ENCODE measurements at places on chromosomes 11 and 22.

DNA sequence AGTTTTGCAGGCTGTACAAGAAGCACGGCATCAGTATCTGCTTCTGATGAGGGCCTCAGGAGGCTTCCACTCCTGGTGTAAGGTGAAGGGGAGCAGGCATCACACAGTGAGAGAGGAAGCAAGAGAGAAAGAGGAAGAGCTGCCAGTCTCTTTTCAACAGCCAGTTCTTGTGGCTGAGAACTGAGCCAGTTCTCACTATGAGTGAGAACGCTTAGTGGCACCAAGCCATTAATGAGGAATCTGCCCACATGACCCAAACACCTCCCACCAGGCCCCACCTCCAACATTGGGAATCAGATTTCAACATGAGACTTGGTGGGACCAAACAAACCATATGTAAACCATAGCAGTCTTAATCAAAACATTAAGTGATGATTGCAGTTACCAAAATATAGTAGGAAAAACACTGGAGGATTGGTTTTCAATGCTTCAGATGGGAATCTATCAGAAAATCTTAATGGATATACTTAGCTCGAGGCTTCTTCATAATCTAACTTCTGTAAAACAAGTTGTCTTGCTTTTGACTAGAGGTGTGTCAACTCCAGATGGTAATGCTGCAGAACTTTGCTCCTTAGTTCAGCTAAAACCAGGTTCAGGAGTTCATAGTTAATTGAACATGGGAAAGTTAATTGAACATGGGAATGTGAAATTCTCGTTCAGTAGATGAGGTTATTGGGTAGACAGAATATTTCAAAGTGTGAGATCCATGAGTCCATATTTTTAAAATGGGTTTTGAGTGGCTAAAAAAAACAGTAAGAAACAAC is 12.2 kb downstream of the FAR1 start:
- DNase-seq = no peak

DNA sequence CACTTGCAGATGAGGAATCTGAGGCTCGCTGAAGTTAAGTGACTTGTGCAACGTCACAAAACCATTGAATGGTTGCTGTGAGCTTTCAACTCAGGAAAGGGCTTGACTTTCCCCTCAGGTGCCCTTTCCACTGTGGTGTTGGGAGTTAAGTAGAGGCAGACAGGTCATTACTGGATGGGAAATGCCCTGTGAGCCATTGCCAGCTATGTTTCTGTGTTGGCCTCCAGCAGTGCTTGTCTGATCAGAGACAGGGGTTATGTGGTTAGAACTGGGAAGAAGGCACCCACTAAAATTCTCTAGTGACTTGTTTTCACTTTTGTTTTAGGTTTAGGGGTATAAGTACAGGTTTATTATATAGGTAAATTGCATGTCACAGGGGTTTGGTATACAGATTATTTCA is 96.6 kb downstream of the FDX1 start:
- no peak for DNase-seq

GRCh38 chr22:30870451-30871345 is 97.9 kb downstream of the MORC2 start:
- no peak for DNase-seq

DNA sequence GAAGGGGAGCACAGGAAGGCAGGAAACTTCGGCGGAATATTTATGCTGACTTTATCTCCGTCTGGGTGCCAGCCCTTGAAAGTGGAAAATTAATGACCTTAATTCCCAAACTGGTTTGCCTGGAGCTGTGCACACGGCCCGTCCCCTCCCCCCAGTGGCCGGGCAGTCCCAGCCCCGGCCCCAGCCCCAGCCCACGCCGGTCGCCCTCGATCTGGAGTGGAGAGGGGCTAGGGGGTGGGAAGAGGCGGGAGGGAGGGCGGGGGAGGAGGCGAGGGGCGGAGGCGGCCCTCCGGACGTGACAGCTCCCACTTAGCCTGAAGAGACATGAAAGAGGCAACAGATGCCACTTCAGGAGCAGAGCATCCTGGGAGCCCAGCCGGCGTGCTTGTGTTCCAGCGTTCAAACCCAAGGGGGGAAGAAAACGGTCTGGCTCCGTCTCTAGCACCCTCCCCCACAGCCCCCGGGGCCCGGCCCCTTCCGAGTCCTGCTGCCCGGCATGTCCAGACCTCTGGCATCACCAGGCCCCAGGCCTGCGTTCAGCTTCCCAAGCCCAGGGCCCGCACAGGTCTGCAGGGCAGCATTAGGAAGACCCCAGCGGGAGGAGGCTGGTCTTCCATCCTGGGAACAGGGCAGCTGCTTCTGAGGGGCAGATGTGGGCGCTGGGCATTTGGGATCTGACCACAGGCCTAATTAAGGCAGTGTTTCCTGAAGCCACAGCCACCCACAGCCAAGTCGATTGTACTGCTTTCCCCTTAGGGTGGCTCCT is 20.0 kb upstream of the LMO1 start:
- DNase-seq = no peak

- DNase-seq = no peak
Observed at GRCh38 chr11:67667490-67668191, 6.8 kb downstream of the ALDH3B2 start.

DNA sequence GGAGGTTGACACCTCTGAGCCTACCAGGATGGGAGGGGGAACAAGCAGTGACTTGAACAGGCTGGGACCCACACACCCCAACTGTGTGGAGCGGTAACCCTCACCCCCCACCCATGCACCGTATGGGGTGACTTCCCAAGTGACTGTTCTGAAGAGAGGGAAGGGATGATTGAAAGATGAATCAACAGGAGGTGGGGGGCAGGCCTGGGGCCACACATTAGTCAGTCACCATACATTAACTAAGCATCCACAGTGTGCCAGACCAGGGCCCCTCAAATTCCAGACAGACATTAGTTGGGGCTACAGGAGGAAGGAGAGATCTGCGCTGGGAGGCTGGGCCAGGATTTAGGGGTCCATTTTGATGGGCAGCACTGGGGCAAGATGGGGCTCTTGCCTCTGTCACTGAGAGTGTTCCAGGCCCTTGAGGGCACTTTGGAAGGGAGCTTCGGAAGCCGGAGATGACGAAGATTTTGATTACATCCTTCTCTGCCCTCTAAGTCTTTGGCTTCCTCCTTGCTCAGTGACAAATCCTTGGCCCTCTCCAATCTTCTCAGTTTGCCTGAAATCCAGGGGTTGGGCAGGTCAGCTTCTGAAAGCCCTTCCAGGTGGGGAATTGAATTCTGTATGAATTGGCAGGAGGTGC is 966 bp downstream of the SMTN start:
- no peak for DNase-seq

GRCh38 chr11:118230088-118230487 is 5.3 kb upstream of the JAML start:
- DNase-seq = no peak

DNA sequence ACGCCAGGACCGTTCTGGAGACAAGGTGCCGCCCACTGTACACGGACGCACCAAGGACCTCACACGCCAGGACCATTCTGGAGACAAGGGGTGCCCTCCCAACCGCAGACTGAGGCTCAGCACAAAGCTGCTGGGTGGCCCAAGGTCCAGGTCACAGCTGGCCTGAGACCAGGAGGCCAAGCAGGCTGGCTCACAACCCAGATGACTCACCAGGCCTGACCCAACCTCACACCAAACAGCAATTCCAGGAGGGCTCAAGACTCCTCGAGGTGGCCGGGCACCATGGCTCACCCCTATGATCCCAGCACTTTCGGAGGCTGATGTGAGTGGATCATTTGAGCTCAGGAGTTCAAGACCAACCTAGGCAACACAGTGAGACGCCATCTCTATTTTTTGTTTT is 14.8 kb downstream of the BRD1 start:
- DNase-seq = no peak

GRCh38 chr22:38446018-38446601 is 8.9 kb downstream of the KCNJ4 start:
- DNase-seq = no peak

GRCh38 chr22:35835998-35836691 is 118.5 kb downstream of the APOL5 start:
- DNase-seq = no peak

- DNase-seq = no peak
Observed at GRCh38 chr11:133467686-133468085, 64.6 kb downstream of the OPCML start.

- DNase-seq = no peak
Observed at GRCh38 chr11:91700854-91701253, 523.8 kb upstream of the FAT3 start.

DNA sequence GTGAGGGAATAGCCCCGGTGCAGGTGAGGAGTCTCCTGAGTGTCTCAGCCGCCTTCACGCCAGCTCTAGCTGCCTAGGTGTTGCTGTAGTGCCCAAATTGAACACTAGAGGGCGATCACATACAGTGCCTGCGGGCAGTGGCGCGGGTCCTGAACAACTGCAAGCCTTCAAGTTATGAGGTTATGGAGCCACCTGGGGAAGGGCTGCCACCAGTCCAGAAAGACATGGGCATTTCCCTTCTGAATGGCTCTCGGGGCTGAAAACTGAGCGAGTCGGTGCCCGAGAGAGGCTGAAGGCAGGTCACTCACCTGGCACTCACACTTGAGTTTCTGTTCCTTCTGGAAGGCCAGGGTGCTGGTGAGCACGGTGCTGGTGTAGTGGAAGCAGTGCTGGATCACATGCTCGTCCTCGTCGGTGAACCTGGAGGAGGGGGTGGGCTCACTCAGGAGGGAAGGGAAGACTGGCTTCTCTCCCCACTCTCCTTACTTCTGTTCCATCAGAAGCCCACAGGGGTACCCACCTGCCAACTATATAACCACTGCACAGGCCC is 88.4 kb downstream of the PDE2A start:
- no peak for DNase-seq

GRCh38 chr22:48071828-48072227 is 1309.4 kb downstream of the TBC1D22A start:
- no peak for DNase-seq

DNA sequence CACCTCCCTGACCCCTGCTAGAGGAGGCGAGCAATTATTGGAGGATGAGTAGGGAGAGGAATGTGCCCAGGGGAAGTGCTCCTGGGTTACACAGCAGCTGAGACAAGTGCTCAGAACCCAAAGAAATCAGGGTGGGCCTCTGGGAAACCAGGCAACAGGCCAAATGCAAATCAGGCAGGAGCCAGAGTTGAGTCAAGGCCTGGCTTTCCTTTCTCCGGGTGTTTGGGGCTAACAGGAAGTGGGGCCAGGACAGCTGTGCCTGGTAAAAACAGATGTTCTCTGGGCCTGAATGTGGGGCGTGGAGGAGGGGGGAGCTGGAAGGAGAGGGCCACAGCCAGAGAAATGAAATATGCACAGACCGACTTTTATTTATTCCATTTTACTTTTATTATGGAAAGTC is 22.0 kb downstream of the MFNG start:
- DNase-seq = no peak

- no peak for DNase-seq
Observed at GRCh38 chr11:33086017-33086416, 46.6 kb downstream of the TCP11L1 start.

GRCh38 chr11:64448599-64449380 is 89.8 kb downstream of the RPS6KA4 start:
- DNase-seq = peak; percentile 19

- DNase-seq = no peak
Observed at GRCh38 chr22:48718818-48719500, 1108.7 kb downstream of the BRD1 start.

DNA sequence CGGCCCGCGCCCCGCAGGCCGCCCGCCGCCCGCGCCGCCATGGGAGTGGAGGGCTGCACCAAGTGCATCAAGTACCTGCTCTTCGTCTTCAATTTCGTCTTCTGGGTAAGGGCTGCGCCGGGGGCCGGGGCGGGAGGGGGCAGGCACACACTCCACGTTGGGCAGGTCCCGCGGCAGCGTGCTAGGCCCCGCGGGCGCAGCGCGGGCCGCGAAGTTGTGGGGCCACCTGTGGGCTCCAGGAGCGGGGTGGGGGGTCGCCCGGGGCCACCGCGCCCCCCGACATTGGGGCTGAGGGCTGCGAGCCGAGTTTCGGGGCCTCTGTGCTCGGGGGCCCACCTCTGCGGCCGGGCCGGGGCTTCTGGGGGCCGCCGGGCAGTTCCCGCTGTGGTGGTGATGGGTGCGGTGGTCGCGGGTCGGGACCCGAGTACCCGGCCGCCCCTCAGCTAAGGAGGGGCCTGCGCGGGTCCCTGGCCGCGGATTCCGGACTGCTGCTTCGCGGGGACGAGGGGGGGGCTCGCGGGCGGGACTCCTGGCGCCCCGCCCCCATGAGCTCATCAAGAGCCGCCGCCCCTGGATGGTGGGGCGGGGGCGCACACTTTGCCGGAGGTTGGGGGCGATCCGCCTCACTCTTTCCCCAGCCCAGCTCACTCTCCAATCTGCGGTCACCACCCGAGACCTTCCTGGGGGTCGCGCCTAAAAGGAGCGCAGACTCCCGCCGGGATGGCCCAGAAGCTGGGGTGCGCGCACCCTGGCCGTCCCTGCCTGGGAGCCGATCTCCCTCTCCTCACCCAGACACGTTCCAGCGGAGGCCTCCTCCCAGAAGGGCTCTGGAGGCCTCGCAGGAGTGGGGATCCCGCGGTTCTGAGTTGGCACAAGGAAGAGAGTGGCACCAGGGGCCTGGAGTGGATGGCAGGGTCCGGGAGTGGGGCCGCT is 667 bp downstream of the CD81 start:
- no peak for DNase-seq

GRCh38 chr11:61472282-61472681 is 36.3 kb upstream of the LRRC10B start:
- no peak for DNase-seq

GRCh38 chr11:27806122-27806521 is 105.9 kb upstream of the BDNF start:
- DNase-seq = no peak

- no peak for DNase-seq
Observed at GRCh38 chr22:28907311-28908008, 24.1 kb downstream of the ZNRF3 start.

DNA sequence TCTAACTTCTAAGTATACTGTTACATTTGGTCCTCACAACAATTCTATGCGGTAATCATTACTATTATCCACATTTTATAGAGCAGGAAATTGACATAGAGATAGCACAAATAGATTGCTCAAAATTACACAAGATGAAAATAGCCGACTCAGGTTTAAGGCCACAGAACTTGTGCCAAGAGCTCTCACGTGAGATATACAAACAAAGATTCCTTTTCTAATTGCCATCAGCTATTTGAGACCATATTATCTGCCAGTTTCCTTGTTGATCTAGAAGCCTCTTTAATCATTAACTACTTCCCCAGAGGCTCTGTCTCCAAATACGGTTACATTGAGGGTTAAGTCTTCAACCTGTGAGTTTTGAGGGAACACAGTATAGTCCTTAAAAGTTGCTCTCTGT is 61.0 kb upstream of the GLYATL1B start:
- DNase-seq = no peak
